ENCODE measurements at places on chromosomes 1 and 21. TPM values are rescaled to one million over a fixed set of nuclear protein-coding genes. Genes with fewer than 3 reads are reported as not detected.

DNA sequence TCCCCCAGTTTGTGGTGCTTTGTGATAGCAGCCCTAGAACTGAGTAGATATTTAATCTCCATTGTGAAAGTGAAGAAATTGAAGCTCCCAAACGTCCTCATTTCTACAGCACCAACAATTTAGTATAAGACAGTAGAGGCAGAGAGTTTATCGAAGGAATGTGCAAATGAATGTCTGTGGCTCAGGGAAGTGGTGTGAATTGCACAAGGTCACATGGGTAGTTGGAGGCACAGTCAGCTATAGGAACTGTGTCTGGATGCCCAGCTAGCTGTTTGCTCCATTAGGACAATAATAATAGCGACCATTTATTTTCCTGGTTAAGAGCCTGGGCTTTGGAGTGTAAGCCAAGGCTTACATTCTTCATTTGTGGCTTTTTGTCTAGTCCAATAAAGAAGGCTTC is 144.4 kb upstream of the USP24 start:
- no peak for DNase-seq

Gene CFHR3
- polyA plus RNA-seq = 1.3 TPM

Gene ADGRL4
- polyA plus RNA-seq = 9.2 TPM

DNA sequence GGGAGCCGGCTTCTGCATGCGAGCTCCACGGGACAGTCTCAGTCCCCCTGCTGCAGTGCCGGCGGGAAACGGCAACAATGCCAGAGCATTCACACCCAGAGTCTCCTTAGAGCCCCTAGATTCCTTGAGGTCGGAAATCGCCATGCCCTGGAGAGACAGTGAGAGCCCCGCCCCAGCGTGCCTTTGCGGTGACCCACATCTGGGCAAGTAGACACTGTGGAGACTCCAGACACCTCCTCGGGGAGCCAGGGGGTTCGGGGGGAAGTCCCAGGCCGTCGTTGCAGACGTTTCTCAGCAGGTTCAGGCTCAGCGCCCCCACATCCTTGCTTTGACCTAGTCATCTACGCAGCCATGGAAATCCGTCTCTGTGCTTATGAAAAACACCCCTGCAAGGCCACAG is 81.3 kb upstream of the ARHGEF16 start:
- no peak for DNase-seq

DNA sequence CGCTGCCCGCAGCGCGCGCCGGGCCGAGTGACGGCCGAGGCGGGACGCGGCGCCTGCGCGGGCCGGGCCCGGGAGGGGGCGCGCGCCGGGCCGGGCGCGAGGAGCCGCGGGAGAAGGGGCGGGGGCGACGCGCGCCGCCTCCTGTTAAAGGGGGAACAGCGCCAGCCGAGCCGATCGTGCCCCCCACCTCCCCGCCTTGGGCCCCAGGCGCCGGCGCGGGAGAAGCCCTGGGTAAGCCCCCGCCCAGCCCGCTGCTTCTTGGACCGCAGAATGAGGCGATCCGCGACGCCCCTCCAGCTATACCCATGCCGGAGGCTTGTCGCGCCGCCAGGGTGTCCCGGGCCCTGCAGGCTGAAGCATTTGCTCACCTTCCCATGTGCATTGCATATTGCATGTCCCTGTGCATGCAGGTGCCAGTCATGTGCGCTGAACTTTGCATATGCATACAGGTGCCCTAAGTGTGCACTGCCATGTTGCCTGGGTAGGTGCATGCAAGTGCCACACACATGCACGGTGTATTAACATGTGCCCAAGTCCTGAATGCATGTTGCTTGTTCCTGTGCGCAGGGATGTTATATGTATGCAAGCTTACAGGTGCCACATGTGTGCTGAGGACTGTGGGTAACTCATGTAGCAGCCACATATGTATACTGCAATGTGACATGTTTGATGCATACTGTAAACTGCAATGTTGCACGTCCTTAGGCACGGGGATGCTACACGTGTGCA is at the start of gene ADGRB2:
Gene ADGRB2, minus strand, starts transcription at position 29 of the 729 bp plus-strand sequence. CDS start 7,119 bp downstream, outside the sequence.
- DNase-seq = no peak

GRCh38 chr1:203408486-203409481 is 57.9 kb upstream of the FMOD start:
- peak; percentile 87 for DNase-seq

- peak; percentile 78 for DNase-seq
These were observed 32.7 kb upstream of the ATP5PO start for GRCh38 chr21:33948096-33948950.

DNA sequence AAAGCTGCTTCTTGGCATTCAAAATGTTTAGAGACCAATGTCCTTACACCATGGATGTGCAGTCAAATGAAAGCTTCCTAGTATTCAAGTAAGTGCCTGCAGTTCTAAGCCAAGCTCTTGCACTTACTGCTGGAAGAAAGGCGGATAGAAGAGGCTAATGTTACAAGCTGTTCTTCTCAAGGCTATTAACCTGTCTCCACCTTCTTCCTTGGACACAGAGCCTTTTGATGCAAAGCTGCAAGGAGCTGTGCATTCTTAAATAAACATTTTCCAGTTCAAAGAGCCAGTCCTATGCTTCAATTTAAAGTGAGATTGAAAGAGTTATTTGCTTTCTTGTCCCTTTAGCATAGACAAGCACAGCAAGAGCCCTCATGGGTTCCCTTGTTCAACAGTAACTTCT is 167.9 kb upstream of the RUNX1 start:
- DNase-seq = no peak

Gene ELOA
- polyA plus RNA-seq = 37.8 TPM

GRCh38 chr21:42317341-42317741 is 2.1 kb upstream of the TFF3 start:
- no peak for DNase-seq

DNA sequence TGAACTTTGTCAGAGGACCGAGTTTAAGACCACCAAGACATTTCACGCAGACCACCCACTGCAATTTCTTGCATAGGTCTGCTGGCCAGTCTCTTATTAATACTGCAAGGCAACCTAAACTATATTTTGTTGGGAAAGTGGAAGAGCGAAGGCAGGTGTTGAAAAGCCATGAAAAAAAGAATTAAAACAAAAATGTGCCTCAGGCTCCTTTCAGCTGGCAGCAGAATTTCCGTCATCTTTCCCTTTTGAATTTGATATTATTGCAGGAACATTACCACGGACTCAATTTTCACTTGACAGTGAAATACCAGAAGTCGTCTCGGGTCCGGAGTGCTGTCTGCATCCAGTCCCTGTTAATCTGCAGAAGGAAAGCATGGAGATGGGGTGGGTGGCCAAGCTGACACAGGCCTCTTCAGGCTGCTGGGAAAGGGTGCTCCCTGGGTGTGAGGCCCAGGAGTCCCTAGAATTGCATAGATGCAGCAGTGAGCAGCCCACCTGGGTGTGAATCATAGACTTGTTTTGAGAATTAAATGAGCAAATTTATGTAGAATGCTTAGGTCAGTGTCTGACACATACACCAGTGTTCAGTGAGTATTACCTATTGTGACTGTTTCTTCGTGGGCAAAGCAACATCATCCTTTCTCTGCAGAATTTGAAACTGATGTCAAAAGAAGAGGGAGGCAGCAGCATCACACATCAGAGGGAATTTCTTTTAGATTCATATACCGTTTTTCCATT is 150.7 kb downstream of the PBX1 start:
- DNase-seq = no peak

Gene LAMTOR2
- 143 TPM for polyA plus RNA-seq

Gene CHIA
- not detected for polyA plus RNA-seq

DNA sequence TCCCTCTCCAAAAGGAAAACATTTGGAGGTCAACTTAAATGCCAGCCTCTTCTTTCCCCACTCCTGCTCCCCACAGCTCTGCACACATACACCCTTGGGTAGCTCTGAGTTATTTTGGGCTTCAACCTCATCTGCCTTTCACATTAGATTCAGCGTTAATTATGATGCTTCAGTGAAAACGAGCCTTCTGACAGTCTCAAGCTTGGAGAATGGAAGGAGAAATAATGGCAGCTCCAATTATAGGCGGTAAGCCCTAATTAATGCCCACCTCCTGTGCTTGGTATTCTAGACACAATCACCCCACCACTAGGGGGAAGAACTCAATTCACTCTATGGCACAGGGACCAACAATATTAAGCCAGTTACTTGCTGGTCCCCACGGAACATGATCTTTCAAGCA is 397.9 kb downstream of the BRINP2 start:
- DNase-seq = no peak

Gene KCNE2
- polyA plus RNA-seq = 0.47 TPM

Gene MCOLN3
- 144 TPM for polyA plus RNA-seq

Gene OR10Z1
- not detected for polyA plus RNA-seq

DNA sequence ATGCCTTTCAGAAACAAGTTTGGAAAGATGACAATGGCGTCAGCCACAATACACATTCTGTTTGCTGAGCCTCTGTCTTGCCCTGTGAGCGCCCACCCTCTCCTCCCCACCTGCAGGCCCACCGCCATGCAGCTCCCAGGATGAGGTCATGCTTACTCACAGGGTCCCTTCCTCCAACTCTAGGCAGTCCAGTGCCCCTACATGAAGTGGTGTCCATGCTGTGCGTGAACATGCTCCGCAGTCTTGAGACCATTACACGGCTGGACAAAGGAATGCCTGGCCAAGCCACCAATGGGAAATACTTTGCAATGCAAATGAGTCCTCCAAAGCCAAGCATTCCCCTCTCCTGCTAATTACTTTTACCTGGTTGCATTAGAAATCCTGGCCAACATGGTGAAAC is 92.2 kb downstream of the CD58 start:
- DNase-seq = no peak

DNA sequence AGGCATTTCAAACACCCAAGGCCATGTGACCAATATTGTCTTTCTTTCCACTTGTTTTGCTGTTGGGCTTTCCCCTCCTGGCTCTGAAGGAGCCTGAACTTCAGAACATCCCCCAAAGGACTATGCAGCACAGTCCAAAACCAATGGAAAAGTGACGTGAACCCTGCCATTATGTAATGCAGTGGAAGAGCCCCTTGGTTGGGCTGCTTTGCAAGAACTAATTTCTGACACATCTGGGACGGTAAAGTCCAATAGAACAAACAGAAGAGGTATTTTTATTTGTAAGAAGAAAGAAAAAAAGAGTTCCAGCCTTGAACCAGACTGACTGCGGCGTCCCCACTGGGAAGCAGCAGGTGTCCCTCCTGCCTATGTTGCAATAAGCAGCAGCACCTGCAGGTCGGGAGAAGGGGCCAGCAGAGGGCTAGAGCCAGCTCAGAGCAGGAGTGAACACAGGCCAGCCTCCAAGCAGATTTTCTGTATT is 116.7 kb downstream of the CDC7 start:
- no peak for DNase-seq

- peak; percentile 69 for DNase-seq
These were observed 3.3 kb upstream of the ZBTB18 start for GRCh38 chr1:244047621-244048255.

Gene RNU1-2
- polyA plus RNA-seq = not detected

- DNase-seq = no peak
These were observed 333.3 kb upstream of the ZRANB2 start for GRCh38 chr1:71414179-71414578.

DNA sequence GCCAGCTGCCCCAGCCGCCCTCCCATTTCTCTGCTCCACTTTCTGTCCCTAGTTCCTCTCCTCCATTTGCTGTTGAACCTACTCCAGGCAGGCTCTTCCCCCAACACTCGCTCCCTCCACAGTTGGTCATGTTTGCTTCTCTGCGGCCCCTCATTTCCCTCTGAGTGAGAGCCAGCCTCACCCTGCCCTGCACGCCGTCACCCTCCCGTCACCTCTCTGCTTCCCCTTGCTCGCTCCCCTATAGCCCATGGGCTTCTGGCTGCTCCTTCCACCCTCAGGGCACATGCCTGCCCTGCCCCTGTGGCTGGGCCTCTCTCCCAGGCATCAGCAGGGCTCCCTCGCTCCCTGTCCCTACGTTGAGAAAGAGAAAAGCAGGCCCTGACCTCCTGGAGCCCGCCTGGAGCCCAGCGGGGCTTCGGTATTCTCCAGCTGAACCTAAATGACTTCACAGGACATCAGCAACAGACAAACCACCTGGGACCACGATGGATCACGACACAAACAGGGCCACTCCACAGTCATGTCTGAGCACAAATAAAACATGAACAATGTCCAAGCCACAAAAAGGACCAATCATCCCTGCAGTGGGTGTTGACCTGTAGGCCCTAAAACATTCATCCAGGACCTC is 13.3 kb upstream of the THEMIS2 start:
- no peak for DNase-seq

- no peak for DNase-seq
These were observed 45.4 kb upstream of the PCBP3 start for GRCh38 chr21:45598109-45598508.

GRCh38 chr1:100832694-100833428 is 61.8 kb downstream of the EXTL2 start:
- no peak for DNase-seq

- DNase-seq = no peak
These were observed 386.4 kb downstream of the LMO4 start for GRCh38 chr1:87715052-87715451.

Gene TDRD5
- polyA plus RNA-seq = 0.90 TPM

GRCh38 chr1:92747735-92748134 is 37.2 kb downstream of the EVI5 start:
- peak; percentile 36 for DNase-seq

DNA sequence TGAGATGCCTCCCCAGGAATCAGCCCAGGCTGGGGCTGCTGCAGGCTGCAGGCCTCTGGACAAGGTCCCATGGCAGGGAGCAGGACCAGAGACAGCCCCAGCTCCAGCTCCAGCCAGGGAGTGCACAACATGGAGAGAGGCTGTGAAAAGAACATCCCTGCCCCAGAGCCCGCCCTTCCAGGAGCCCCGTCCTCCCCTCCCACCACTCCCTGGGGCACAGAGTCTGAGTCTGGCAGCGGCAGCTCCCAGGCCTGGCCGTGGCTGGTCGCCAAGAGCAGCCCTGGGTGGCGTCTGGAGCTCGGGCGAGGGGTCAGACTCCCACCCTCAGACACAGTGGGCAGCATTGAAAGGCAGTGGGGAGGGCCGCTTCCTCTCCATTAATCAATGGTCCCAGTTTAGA is 37.8 kb downstream of the MEGF6 start:
- peak; percentile 52 for DNase-seq

Gene C1orf87
- polyA plus RNA-seq = not detected

DNA sequence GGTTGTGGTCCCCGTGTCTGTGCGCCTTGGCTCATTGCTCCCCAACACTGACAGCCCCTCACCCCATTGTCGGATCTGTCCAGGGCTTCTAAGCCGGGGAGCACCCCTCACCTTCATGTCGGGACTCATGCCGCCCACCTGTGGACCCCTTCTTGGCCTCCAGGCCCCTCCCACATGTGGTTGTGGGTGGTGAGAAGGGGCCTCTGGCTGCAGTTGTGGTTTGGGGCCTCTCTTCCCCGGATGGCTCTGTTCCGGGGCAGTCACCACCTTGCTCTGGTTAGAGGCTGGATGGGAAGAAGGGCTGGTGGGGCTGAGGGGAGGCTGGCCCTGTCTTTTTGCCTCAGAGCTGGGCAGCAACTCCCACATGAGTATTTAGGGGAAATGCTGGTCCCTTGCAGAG is 158.6 kb upstream of the C1orf174 start:
- DNase-seq = no peak

DNA sequence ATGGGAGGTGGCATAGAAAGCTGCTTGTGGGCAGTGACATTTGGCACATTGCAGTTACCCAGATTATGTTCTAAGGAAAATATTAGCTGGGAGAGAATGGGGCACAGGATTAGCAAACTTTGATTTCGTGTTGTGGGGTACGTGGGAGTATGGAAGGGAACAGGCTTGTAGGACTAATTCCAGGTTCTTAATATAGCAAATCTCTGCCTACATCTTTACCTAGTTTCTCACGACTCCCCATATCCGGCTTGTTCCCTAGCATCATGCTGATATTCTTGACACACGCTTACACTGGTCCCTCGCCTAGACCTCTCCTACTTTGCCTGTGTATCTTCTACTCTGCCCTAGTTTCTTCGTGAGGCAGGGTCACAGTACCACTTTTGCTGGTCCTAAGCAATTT is 293.9 kb upstream of the PLXNA2 start:
- DNase-seq = no peak

Data from adrenal gland (tissue), 19 donors.